ENCODE measurements at places on chromosomes 7 and 10.

DNA sequence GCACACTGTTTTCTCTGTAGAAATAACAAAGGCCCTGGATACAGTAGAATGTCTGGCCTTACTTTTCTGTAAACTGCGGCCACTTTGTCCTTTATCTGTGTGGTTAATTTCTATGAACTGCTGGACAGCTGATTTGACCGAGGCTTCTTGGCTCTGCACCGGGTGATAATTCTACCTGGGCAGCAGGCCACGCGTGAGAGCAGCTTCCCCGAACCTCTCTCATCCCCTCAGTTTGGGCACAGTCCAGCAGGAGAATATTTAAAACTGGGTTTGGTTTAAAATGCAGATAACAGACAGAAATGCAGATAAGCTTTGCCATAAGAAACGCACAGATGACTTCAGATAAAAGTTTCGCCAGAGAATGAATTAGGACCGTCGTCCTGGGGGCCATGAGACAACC is 81.0 kb downstream of the CELF2 start:
- no peak for DNase-seq

DNA sequence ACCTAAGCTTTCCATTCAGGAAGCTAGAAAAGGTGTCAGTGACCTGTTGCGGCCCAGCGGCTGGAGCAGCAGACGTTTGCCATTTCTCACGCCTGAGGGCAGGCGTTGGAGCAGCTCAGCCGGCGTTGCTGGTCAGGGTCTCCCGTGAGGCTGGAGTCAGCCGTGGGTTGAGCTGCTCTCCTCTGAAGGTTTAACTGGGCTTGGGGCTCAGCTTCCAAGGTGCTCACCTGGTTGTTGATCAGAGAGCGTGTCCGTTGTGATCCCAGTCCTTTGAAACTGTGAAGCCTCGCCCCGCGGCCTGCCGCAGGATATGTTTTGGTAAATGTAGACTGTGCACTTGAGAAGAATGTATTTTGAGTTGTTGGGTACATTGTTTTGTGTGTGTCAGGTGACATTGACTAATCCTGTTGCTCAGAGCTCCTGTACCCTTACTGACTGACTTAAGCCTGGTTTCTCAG is 20.6 kb upstream of the PWWP2B start:
- no peak for DNase-seq

DNA sequence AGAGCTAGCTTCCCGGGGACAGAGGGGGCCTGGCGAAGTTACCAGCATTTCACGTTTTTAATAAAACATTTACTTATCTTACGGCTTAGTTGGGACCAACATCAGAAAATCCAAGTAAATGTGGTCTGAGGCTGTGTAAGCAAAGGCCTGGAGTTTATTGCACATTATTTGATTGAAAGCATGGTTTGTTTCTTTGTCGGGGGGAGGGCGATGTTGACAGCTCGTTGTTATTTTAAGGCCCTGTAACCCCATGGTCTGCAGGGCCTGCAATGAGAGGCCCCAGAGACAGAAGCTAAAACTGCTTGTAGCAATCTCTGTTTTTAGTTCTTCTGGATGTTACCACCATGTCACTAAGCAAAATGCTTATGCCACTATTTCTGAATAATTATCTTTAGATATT is 88.9 kb downstream of the MYOF start:
- DNase-seq, result no peak

- peak; percentile 9 for DNase-seq
Measured at GRCh38 chr7:145848691-145849090, 267.9 kb upstream of the CNTNAP2 start.

Data from A549 (cell line).